ENCODE measurements at places on chromosomes 12 and 14. TPM values are rescaled to one million over a fixed set of nuclear protein-coding genes. Genes with fewer than 3 reads are reported as not detected.

Gene ACSM4
- total RNA-seq, result not detected

Gene RPL10L
- total RNA-seq, result not detected

Gene AGAP2
- total RNA-seq, result 29.0 TPM

Gene NDRG2
- total RNA-seq, result 1.1 TPM

Gene SPTB
- total RNA-seq, result 0.05 TPM

Gene ASCL1
- not detected for total RNA-seq

Gene USP30
- total RNA-seq, result 6.8 TPM

Gene CHST11
- 50.6 TPM for total RNA-seq

Gene JKAMP
- total RNA-seq, result 29.6 TPM

- H3K4me1 ChIP-seq, result peaks cover 3% of the 10 kb centered on the region
- DNase-seq, result no peak
- H3K4me3 ChIP-seq, result no peak overlapping the region
- H3K27ac ChIP-seq, result no peak overlapping the region
- no peaks in the 10 kb centered on the region for H3K27me3 ChIP-seq
Observed at GRCh38 chr12:87661786-87662377, 367.3 kb downstream of the C12orf50 start.

DNA sequence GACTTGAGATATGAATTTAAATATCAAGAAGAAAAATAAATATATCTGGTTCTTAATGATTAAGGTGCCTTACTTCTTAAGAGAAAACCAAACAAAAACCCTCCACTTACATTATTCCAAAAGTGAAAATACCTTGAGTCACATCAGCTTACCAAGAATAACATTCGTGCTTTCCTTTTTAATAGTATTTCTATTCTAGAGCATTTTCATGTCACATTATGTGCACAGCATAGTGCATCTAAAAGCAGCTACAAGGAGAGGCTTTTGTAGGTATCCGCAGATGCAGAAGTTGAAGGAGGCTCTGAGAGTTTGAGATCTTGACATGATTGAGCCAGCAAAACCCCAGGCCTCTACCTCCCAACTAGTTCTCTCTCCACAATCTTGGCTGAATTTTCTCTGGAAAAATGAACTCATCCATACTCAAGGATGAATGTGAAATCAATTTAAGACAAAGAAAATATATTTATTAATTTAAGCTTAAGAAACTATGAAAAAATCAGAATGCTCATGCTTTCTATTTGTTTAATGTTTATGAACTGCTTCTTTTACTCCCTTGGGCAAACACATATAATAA, 275.0 kb downstream of the AKAP6 start:
- no peaks in the 10 kb centered on the region for H3K36me3 ChIP-seq
- H3K27ac ChIP-seq, result no peak overlapping the region
- H3K27me3 ChIP-seq, result peaks cover 3% of the 10 kb centered on the region
- DNase-seq, result no peak
- H3K4me1 ChIP-seq, result no peaks in the 10 kb centered on the region
- H3K4me3 ChIP-seq, result no peak overlapping the region

- no peaks in the 10 kb centered on the region for H3K36me3 ChIP-seq
- H3K4me1 ChIP-seq, result no peaks in the 10 kb centered on the region
- DNase-seq, result no peak
- H3K27ac ChIP-seq, result no peak overlapping the region
Observed at GRCh38 chr12:79668113-79668512, 22.7 kb downstream of the PAWR start.

DNA sequence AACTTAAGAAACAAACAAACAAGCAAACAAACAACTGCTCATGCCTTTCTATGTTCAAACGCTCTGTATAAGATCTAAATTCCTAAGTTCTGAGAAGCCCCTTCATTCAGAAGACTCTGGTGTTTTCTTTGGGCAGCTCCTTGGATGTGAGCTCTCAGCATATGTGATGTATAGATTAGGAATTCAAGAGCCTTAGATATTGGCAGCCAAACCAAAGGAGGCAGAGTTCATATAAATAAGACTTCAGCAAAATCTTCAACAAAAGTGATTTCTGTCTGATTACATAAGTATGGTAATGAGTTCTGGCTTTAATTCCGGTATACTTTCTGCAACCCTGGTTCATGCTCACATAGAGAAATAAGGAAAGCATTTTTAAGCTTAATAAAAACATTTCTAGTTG, 145.6 kb downstream of the DYRK2 start:
- H3K4me1 ChIP-seq, result peaks cover 8% of the 10 kb centered on the region
- H3K4me3 ChIP-seq, result no peak overlapping the region
- no peaks in the 10 kb centered on the region for H3K27me3 ChIP-seq
- no peak for DNase-seq
- H3K36me3 ChIP-seq, result peaks cover 5% of the 10 kb centered on the region

DNA sequence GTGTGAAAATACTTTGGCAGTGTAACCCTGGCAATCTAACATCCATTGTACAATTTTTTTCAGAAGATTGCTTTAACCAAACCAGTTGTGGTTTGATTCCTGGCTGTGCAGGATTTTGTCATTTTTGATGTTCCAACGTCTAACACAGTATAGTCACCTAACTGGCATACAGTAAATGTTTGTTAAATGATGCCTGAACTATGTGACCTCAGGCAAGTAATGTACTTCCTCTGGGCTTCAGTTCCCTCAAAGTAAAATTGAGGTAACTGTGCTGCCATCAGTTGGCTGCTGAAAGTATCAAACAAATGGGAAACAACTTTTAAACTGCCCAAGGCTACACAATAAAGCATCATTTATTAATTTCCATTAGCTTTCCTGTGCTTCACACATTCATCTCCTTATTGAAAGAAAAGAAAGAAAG, 4.3 kb downstream of the TM7SF3 start:
- H3K4me1 ChIP-seq, result peaks cover 47% of the 10 kb centered on the region
- H3K36me3 ChIP-seq, result peaks cover 28% of the 10 kb centered on the region
- H3K27ac ChIP-seq, result no peak overlapping the region
- no peak overlapping the region for H3K4me3 ChIP-seq
- no peaks in the 10 kb centered on the region for H3K27me3 ChIP-seq

DNA sequence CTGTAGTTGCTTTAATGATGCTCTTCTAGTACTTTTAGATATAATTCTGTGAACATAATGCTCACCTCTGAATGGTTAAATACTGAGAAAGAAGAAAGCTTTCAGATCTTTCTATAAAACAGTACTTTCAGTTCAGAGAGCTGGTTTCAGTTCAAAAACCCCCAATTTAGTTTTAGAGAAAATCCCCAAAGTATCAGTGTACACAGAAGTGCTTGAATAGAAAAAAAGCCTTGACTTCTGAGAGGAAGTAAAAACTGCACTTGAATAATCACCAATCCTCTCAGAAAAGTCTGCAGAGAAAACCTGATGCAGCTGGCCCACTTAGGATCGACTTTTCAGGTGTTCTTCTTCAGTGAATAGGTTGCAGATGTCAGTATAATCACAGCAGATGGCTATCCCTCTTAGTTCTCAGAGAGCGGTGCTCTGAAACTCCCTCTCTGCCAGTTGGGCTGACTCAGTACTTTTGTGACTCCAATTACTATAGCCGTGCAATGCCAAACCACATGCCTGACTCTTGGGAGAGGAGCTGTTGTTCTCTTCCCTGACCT, 616.3 kb downstream of the LRFN5 start:
- H3K4me3 ChIP-seq, result no peak overlapping the region
- H3K27ac ChIP-seq, result no peak overlapping the region
- DNase-seq, result no peak
- H3K36me3 ChIP-seq, result no peaks in the 10 kb centered on the region
- no peaks in the 10 kb centered on the region for H3K27me3 ChIP-seq

- H3K4me3 ChIP-seq, result no peak overlapping the region
- DNase-seq, result no peak
- peaks cover 5% of the 10 kb centered on the region for H3K4me1 ChIP-seq
- H3K27me3 ChIP-seq, result no peaks in the 10 kb centered on the region
Observed at GRCh38 chr14:59583755-59584154, 7.1 kb upstream of the CCDC175 start.

DNA sequence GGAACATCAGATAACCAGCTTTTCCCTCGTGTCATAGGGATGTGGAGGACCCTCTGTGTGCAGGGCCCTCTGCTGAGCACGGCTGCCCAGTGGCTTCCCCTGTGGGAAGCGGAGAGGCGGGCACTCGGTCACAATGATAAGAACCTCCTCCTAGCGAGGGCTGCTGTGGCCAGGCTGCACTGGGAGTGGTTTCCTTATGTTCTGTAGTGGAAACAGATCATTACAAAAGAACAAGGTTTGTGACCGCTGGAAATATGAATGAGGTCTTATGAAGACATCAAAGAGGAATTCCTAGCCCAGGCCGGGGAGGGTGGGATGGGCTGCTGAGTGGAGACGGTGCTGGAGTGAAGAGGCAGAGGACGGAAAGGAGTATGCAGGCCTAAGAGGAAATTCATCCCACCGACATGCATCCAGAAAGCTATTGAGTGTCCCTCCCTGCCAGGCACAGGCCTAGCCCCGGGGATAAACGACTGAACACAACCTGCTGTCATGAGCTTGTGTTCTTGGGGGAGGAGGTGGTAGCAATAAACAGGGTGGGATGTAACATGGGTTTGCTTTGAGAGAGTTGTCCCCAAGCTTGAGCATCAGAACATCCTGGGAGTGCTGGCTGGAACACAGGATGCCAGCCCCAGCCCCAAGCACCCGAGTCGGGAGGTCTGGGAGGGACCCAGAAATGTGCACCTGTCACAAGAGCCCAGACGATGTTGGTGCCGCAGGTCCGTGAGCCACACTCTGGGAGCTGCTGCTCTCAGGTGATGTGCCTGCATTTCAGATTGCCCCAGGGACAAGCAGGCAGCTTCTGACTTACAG, 37.5 kb downstream of the FZD10 start:
- no peaks in the 10 kb centered on the region for H3K4me1 ChIP-seq
- H3K27me3 ChIP-seq, result no peaks in the 10 kb centered on the region
- no peaks in the 10 kb centered on the region for H3K36me3 ChIP-seq
- H3K4me3 ChIP-seq, result no peak overlapping the region
- no peak overlapping the region for H3K27ac ChIP-seq
- no peak for DNase-seq

DNA sequence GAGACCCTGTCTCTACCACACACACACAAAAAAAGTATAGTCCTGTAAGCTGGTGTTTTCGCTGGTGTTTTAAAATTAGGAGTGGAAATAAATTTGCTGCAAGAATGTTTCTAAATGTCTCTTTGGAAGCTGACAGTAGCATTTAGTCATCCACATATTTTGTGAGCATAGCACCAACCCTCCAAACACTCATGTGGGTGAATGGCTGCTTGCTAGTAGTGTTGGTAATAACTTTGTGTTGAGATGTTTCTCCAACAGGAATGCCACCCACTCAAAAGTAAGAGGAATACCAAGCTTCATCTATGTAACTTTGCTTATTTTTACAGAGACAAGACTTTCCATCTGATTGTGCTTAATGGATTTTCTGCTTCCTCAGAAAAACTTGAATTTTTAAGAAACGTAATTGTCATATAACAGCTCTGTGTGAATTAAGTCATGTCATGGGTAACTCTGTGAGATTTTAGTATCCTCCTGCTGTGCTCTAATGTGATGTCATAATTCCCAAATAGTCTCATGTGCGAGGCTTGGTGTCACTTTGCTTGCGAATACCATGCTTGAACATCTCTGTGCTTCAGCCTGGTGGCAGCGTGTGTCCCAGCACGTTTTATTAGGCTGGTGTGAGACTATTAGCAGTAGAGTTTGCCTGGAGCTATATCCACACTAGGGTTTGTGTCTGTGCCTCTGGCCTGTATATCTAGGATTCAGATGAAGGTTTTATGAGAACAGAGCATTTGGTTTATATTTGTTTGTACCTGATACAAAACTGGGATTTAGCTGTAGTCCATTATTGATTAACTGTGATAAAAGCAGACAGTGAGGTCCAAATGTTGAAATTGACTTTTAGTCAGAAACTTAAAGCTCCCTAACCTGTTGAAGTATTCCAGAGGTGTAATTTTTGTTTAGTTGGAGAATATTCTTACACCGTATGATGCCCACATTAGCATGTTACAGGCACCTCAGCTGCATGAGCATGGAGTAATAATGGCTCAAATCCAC, 80.5 kb downstream of the FBXW8 start:
- H3K27me3 ChIP-seq, result no peaks in the 10 kb centered on the region
- H3K36me3 ChIP-seq, result no peaks in the 10 kb centered on the region
- no peak overlapping the region for H3K4me3 ChIP-seq
- no peak overlapping the region for H3K27ac ChIP-seq

- H3K27ac ChIP-seq, result no peak overlapping the region
- no peaks in the 10 kb centered on the region for H3K36me3 ChIP-seq
- peaks cover 5% of the 10 kb centered on the region for H3K27me3 ChIP-seq
- no peaks in the 10 kb centered on the region for H3K4me1 ChIP-seq
Observed at GRCh38 chr14:76643887-76644286, 117.4 kb upstream of the VASH1 start.

DNA sequence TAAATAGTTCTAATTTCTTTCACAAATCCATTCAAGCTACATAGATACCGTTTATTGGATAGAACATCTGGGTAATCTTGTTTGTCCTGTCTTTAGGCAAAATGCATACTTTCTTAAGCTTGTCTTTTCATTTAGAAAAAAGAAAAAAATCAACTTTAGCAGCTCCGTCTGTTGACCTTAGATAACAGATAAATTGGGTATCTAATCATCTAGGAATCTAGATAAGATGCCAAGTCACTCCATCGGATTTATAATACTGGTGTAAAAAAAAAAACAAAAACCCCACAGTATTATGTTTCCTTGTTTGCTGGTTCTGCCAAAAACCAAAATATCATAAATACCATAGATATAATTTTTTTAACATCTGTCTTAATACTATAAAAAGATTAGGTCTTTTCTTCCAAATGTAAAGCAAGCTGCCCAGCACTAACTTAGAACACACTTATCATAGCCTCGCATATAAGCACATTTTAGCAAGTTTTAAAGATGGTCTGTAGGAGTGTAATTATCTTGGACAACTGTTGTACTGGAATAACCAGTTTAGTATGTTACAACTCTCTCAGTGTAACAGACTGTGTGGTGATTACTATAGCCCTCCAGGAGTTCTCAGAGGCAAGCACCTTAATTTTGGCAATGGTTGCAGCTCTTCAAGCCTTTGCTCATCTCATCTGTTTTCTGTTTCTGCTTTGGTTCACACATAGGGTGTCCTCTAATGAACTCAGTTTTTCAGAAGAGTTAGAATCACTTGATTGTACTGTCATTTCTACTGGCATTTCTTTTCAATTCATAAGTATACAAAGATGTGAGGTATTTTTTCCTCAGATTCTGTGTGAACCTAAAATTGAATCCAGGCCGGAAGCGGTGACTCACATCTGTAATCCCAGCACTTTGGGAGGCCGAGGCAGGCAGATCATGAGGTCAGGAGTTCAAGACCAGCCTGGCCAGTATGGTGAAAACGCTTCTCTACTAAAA, 83.1 kb downstream of the ANO6 start:
- no peaks in the 10 kb centered on the region for H3K27me3 ChIP-seq
- H3K4me1 ChIP-seq, result no peaks in the 10 kb centered on the region
- H3K27ac ChIP-seq, result no peak overlapping the region
- no peak overlapping the region for H3K4me3 ChIP-seq
- no peak for DNase-seq
- peaks cover 4% of the 10 kb centered on the region for H3K36me3 ChIP-seq

- no peaks in the 10 kb centered on the region for H3K36me3 ChIP-seq
- peaks cover 22% of the 10 kb centered on the region for H3K4me1 ChIP-seq
- no peak for DNase-seq
- peaks cover 2% of the 10 kb centered on the region for H3K27me3 ChIP-seq
- H3K27ac ChIP-seq, result no peak overlapping the region
- peak overlapping the region; percentile 18 for H3K4me3 ChIP-seq
Observed at GRCh38 chr12:1660304-1661187, 30.3 kb upstream of the ADIPOR2 start.

- H3K27ac ChIP-seq, result no peak overlapping the region
- H3K27me3 ChIP-seq, result no peaks in the 10 kb centered on the region
- H3K36me3 ChIP-seq, result no peaks in the 10 kb centered on the region
- no peak overlapping the region for H3K4me3 ChIP-seq
- no peak for DNase-seq
Observed at GRCh38 chr14:29629839-29630238, 297.8 kb downstream of the PRKD1 start.

- no peak for DNase-seq
- H3K27me3 ChIP-seq, result no peaks in the 10 kb centered on the region
- H3K4me1 ChIP-seq, result peaks cover 70% of the 10 kb centered on the region
- peak overlapping the region; percentile 89 for H3K4me3 ChIP-seq
Observed at GRCh38 chr12:14395074-14395778, 29.7 kb downstream of the ATF7IP start.

All from activated T-helper 2 cell treated with anti-CD3 and anti-CD28 coated beads, Interferon-gamma antibody, Interleukin-2, Interleukin-4, amounts not matched to agents 10 μg/mL and 5 μg/mL and 100 μg/mL, durations not matched to agents 14 hours and 24 hours and 36 hours (primary cell).